Activated naive CD4-positive, alpha-beta T cell (primary cell): ENCODE measurements at places on chromosomes 7 and 10.

DNA sequence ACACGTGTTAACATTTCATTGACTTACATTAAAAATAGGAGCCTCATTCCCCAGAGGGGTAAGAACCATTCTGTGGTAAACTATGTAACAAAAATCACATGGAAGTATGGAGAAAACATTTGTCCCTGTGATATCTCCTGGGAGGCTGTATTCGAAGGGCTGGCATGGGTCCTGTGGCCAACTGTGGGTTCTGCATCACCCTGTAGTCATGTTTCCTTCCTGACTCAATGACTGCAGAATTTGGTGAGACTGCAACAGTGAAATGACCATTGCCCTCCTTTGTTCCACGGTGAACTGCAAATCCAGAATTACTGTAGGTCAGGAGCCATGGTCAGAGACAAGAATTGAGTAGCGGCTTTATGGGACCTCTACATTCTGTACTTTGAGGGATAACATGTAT lies 3.6 kb upstream of the ZEB1 start:
- DNase-seq: no peak

- no peak for DNase-seq
These were observed 50.7 kb downstream of the WNT2 start for GRCh38 chr7:117272017-117272759.

DNA sequence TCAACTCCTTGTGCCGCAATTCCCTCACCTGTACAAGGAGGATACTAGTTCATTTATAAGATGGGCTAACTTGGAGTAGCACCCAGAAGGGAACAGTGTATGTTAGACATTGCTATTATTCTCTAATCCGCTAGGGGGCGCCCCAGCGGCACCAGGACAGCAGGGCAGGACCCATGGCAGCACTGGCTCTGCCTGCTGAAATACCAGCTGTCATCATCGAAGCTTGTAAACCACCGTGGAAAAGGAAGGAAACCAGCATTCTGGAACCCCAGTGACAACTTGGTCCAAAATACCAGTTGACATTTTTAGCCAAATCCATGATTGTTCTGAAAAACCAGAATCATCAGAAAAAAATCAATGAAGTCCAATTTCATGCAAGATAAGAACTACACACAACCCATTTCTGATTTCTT lies 134.4 kb downstream of the ITGA8 start:
- no peak for DNase-seq

DNA sequence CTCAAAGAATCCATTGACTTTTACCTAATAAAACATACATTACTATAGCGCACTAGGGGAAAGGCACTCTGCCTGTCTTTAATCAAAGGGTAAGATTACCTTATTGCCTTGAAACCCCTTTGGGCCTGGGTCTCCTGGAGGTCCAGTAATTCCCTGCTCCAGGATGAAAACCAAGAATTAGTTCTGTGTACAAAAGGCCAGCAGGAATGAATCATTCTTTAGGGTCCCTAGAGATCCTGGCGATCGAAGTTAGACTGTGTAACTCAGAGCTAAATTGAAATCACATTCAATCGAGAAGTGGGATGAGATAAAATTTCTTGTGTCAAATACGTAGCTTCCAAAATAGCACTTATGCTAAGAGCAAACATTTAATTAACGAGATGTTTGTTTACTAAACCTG lies 29.8 kb downstream of the COL28A1 start:
- no peak for DNase-seq

GRCh38 chr7:94698275-94698674 lies 42.3 kb upstream of the SGCE start:
- no peak for DNase-seq

GRCh38 chr7:159139639-159140038 lies 5.0 kb downstream of the VIPR2 start:
- DNase-seq: no peak

GRCh38 chr7:105304040-105304895 lies 84.5 kb downstream of the SRPK2 start:
- no peak for DNase-seq

- DNase-seq: no peak
These were observed 40.9 kb downstream of the NUDCD3 start for GRCh38 chr7:44449584-44449928.

DNA sequence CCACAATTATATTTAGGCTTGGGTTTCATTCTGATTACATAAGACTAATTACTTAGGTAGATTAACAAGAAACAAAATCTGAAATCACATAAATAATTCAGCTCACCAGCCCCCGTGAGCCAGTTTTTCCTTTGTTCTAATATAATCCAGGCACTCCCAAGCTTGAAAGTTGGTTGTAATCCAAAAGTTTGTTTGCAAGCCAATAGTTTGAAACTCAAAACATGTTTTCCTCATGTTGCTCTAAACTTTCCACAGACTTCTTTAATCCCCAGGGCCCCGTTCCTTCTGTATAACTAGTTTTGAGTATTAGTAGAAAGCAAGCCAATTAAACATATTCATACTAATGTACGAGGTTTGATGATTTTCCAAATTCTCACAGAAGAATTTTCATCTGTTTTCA lies 56.1 kb downstream of the SP8 start:
- DNase-seq: no peak

DNA sequence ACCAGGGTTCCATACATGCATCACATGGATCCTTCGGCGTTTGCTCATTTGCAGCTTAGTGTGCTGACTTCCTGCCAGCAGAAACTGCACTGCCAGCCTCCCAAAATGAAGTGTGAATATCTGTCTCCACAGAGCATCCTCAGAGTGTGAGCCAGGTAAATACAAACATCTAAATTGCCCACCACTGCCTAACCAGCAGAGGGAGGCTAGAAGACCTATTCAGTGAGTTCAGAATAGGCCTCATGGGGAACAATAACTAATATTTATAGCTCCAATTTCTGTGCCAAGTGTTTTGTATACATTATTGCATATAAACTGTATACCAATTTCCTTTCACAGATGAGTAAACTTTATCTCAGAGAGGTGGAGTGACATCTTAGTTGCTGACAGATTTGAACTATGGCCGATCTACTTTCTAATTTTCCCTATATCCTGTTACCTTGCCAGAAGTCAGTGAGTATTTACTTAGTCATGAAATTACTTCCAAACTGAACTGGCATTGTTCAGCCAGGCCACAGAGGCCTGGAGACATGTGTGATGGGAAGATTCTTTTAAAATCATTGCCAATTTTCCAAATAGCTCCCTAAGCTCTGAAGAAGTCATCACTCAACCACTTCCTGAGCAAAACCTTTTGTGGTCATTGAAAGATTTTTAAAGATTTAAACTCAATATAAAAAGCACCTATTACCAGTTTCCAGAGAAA lies 926.5 kb upstream of the GHITM start:
- DNase-seq: no peak

DNA sequence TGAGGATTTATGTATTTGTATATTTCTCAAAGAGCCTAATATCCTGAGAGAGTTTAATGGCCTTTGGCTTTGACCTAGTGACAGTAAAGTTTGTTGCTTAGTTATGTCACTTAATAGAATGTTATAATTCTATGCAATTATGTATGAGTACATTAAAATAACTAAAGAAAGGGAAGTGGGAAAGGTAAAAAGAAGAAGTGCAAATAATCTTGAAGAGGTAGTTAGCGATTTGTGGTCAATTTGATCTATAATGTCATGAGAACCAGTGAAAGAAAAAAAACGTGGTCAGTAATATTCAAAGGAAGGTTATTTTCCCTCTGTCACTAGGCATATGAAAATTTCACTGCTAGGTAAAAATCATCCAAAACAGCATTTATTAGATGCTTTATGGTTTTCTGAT lies 143.4 kb upstream of the LSM8 start:
- DNase-seq: no peak

DNA sequence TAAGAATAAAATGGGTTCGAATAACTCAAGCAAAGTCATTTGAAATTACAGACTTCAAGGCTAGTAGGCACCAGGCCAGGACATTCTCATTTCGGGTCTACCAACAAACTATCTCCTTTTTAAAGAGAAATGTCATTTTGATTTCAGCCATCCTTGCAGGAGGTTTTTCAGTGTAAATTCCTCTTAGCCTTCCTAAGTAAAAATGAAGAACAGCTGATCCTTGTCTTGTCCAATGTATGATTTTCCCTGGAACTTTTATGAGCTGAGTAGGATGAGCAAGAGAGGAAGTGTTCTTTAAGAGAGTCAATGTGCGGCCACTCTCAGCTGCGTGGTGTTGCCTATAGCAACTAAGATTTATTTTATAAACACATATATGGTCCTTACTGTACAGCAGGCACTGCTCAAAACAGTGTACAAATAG lies 110.1 kb downstream of the PLCE1 start:
- DNase-seq: no peak
